ENCODE measurements at places on chromosomes 13 and 19.

DNA sequence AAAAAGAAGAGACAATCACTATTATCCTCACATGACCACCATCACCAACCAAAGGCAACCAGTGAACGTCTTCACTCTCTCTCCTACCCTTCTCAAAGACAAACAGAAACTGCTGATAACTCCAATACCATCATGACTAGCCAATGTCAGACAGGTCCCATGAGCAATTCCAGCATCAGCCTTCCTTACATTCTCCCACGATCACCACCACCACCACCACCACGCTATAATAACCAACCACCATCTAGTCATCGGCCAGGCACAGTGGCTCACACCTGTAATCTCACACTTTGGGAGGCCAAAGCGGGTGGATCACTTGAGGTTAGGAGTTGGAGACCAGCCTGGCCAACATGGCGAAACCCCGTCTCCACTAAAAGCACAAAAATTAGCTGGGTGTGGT lies 3.9 kb downstream of the MYO1F start:
- DNase-seq = no peak

DNA sequence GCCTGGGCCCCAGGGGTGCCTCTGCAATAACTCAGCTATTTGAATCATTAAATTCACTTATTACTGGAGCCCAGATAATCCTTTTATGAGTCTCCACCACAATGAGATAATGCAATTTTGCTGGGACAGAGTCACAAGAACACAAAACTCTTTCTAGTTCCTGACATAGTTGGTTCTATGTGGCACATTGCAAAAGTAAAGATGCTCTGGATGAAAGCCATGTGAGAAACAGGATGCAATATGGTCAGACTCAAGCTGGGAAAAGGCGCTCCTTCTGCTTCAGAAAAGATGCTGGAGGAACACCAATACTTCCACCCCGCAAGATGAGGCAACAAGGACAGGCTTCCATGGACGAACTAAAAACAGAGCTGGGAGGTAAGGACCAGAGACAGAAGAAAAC lies 5.7 kb downstream of the ANKRD27 start:
- no peak for DNase-seq

DNA sequence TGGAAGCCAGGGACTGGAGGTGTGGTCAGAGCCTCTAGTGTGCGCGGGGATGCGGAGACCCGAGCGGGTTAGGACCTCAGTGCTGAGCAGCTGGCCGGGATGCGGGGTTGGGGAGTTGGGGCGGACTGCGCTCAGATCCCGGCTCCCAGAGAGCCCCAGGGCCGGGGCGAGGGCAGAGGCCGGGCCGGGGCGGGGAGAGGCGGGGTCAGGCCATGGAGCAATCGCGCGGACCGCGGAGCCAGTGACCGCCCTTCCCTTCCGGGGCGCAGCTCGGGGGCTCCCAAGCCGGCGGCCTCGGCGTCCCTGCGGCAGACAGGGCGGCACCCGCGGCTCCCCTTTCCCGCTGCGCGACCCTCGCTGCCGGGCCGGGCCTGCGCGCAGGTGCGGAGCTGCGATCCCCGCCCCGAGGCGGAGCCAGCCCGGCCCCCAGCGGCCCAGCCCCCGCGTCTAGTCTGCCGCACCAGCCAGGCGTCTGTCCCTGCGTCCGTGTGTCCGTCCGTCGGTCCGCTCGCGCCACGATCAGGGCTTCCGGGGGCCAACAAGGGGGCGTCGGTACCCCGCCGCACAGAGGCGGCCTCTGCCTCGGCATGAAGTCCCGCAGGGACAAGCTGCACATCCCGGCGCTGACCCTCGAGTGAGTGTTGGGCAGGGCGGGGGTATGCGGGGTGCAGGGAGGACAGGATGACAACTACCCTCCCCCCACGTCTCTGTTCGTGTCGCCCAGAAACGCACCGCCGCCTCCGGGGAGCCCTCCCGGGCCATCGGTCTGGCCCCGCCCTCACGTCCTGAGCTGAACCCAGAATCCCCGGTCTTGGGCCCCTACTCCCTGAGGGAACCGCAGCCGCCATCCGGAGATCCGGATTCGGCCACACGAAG lies 12.4 kb downstream of the MAST3 start:
- no peak for DNase-seq

DNA sequence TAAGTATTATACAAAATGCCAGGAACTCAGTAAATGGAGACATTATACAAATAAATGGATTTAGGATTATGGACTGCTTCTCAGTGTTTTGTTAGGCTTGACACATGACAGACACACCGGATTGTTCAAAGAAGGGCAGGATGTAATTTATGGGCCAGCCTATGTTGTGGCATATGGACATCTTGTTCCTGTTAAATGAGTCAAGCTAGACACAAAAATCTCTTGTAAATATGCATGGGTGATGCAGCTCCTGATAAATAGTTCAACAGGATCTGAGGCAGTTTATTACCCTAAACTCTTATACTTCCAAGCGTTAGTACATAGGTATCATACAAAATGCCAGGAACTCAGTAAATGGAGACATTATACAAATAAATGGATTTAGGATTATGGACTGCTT lies 502.3 kb downstream of the TBC1D4 start:
- no peak for DNase-seq

Measured in amygdala (tissue), 56 donors.